ENCODE measurements at places on chromosomes 1 and 21.

GRCh38 chr21:28263974-28264373 lies 728.7 kb downstream of the LTN1 start:
- DNase-seq, result no peak

- no peak for DNase-seq
Measured at GRCh38 chr1:98201666-98202081, 280.8 kb upstream of the DPYD start.

GRCh38 chr1:38576241-38576640 lies 283.3 kb downstream of the RRAGC start:
- DNase-seq, result no peak

DNA sequence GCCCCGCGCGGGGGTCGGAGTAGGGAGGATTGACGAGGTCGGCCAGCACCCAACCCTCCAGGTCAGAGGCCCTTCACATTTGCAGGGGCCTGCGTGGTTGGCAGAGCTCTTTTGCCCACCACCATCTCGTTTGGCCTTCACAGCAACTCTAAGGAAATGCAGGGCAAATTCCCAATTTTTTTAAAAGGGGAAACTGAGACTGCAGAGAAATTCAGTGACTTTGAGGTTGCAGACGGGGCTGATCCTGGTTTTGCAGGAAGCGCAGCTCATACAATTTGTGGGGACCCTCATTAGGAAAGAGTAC lies 430 bp upstream of the ACBD3 start:
- DNase-seq, result no peak

DNA sequence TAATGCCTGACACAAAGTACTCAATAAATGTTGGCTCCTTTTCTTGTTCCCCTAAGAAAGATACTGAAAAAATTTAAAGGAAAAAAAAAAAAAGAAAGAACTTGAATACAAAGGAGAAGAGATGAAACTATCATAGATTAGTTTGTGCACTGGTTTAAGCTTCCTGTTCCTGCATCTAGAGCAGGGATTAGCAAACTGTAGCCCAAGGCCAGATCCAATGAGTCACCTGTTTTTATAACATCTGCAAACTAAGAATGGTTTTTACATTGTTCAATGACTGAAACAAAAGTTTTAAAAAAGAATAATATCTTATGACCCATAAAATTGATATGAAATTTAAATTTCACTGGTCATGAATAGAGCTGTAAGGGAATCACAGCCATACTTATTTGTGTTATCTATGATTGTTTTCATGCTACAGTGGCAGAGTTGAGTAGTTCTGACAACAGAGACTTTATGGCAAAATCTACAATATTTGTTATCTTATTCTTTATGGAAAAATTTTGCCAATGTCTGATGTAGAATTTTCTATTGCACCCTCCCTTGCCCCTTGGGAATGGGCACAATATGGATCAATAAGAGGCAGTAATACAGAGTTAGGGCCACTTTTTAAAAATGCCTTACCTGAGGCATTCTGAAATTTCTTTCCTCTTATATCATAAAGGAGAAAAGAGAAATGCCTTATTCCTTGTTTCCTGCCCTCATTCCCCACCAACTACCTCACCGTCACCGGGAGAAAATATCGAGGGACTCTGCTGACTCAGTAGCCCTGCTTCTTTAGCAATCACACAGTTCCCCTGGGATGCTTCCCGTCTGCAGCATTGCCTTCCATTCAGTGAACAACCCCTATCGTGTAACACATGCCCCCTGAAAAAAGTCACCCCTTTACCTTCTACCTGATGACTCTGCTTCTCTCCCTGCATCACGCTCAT lies 50.6 kb downstream of the WDR64 start:
- DNase-seq, result no peak
